ENCODE measurements at places on chromosomes 2 and 18.

DNA sequence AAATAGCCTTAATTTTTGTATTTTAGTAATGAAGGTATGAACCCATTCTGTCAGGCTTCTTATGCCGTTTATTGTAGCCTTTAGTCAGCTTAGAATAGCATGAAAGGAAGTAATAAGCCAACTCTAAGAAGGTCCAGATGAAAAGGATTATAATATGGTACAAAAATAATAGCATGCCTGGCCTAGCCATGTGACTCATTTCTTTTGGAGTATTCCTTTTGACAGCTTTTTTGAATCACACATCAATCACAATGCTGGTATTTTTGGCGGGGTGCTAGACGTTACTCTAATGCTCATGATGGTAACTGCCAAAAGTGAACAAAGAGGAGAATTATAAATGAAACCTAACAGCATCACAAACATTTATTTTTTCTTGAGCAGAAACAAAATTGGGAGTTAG, 19.9 kb downstream of the FMNL2 start:
- DNase-seq, result no peak

GRCh38 chr2:203631068-203631757, 75.2 kb upstream of the CD28 start:
- DNase-seq, result no peak

DNA sequence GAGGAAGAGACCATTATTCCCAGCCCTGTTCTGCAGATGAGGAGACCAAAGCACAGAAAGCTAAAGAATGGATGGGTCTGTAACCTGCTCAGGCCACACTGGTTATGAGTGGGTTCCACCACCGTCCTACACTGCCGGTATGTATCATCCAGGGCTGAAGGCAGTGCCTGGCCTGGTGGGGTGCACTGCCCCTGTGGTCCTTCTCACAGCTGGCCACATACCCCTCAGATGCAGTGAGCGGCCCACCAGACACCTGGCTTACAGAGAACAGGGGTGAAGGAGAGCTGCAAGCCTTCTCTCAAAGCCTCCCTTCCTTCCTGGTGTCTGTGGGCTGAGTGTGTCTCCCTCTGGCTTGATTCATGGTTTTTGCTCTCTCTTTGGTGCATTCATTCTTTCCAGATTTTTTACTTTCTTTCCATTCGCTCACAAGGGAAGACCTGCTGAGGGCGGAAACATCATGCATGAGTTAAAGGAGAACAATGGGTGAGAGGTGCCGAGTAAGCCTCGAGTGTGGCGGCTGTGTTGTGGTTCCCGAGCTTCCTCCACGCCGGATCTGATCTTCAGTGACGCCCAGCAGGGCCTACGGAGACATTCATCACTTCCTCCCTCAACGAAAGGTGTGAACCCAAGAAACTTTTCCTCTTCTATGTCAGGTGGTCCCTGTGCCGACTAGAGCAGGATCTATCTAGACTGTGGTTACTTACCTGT, 62.1 kb upstream of the REL start:
- DNase-seq, result peak; percentile 77

GRCh38 chr2:147525819-147526489, 318.9 kb upstream of the ACVR2A start:
- no peak for DNase-seq

- DNase-seq, result no peak
These were observed 147.1 kb upstream of the BOD1L2 start for GRCh38 chr18:56999823-57000222.

DNA sequence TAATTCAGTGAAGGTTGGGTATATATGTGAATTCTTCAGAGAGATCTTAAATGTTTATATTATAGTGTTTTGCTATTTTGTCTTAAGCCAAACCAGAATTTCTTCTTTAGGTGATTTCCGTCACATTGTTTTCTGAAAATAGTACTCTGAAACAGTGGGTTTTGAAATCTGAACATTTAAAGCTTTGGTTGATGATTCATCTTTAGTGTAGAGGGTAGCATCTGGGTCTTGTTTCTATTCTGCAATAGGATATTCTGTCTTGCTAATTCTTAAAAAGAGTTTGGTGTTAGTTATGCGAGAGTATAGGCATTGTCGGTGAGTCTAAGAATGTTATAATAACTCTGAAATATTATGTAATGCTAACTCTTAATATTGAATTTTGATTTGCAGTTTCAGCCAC, 69.6 kb upstream of the FAM237A start:
- no peak for DNase-seq

GRCh38 chr18:76479351-76480238, 15.4 kb downstream of the ZNF516 start:
- no peak for DNase-seq

- no peak for DNase-seq
These were observed 12.8 kb downstream of the B3GNT2 start for GRCh38 chr2:62208758-62209114.

GRCh38 chr2:81196933-81197628, 892.5 kb upstream of the LRRTM1 start:
- DNase-seq, result peak; percentile 44

- no peak for DNase-seq
These were observed 26.7 kb downstream of the LYPD6 start for GRCh38 chr2:149357058-149357457.

DNA sequence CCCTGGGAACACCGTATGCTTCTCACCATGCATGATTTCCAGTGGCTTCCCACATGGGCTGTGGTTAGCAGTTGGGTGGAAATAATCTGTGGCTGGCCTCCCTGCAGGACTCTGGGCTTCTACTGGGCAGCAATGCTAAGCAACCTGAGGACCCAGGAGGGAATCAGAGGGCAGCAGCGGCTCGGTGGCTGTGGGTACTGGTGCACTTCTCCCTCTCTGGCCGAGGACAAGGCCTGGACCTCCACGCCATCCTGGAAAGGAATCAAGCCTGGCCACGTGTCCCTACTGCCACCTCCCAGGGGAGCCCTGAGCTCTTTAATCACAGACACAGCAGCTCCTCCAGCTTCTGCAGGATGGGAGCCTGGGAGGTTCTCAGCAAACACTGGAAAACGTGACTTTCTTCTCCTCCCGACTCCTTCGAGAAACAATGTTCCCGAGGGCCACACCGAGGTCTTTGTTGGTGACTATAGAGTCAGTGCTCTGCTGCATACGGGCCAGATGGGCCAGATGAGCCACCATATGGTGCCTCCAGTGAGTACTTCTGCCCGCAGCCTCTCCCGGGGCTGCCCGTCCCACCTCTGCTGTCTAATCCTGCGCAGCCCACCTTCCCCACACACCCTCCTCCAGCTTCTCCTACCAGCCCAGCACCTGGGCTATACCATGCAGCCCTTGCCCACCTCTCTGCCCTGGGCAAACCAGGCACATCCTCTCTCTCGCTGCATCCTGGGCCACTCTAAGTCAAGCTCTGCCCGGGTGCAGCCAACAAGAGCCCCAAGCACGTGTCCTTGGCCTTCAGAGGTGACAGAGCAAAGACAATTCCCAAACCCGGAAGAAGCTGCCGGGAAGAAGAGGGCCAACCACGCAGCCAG, 42.8 kb upstream of the OTOS start:
- DNase-seq, result no peak

- no peak for DNase-seq
These were observed 202.2 kb upstream of the ST6GAL2 start for GRCh38 chr2:107088156-107088555.

DNA sequence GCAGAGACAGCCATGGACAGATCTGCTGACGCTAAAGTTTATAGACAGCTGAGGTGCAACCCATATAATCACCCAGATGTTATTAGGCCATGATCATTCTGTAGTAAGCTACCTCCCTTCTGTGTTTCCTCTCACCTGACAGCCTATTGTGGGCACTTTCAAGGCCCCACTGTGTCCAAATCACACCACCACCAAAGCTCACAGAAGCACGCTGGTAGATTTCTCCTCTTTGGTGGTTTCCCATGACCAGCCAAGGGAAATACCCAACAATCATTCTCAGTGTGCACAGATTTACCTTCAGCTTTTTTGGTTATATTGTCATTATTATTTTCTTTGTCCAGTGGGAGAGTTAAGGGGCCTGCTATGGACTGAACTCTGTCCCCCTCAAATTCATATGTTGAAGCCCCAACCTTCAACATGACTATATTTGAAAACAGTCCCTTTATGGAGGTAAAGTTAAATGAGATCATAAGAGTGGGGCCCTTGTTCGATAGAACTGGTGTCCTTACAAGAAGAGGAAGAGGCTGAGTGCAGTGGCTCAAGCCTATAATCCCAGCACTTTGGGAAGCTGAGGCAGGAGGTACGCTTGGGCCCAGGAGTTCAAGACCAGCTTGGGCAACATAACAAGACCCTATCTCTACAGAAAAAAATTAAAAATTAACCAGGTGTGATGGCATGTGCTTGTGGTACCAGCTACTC, 74.0 kb upstream of the MSH6 start:
- DNase-seq, result no peak

GRCh38 chr2:37564356-37564755, 107.1 kb downstream of the CDC42EP3 start:
- DNase-seq, result no peak

GRCh38 chr2:26054598-26055348, 20.9 kb downstream of the RAB10 start:
- DNase-seq, result no peak

- no peak for DNase-seq
These were observed 45.6 kb downstream of the LMAN2L start for GRCh38 chr2:96694279-96694678.

GRCh38 chr2:67388680-67389079, 8.5 kb upstream of the ETAA1 start:
- no peak for DNase-seq

GRCh38 chr2:67842375-67842959, 220.3 kb downstream of the C1D start:
- no peak for DNase-seq
